Activated naive CD4-positive, alpha-beta T cell (primary cell): ENCODE measurements at places on chromosomes 5 and 9.

DNA sequence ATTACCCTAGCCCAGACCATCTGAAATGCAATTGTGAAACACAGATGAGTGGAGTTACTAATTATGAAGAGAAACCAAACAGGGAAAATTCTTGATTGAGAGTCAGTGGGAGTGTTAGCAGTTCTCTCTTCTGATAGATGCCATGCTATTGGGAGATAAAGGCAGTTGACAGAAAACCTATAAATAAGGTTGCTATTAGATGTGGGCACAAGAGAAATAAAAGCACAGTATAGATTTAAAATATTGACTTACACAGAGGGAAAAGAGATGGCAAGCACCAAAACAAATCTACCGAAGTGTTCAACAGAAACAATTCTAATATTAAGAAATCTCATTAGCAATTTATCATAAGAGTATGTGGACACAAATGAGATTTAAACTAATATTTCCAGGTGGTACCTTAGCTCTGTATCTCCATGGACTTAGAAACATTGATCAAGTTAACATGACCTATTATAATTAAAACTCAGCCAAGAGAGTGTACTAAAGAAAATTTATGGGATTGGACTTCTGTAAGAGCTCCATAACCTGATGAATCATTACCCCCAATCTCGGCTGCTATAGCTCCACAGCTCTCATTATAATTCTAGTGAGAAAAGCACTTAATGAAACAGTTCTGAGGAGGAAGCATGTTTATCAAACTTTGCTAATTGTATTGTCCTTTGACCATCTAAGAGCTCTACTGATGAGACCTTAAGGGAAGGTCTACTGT is 665.0 kb upstream of the RIOK2 start:
- DNase-seq: no peak

GRCh38 chr9:137174722-137175293 is 3.0 kb upstream of the TMEM210 start:
- DNase-seq: peak; percentile 8

DNA sequence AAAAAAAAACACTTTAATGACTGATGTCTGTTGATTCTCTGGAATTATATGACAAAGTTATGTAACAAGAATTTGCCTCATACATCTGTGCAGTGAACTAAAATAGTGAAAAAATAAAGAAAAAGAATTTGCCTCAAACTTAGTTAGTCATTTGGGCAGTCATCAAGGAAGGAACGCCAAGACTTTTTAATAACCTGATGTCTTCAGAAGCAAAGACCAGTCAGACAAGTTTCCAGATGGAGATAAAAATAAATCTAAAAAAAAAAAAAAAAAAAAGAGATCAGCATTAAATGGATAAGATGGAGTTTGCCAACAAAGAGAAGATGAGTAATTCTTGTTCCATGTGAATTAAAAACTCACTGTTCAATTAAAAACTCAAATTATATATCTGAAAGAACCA is 52.3 kb upstream of the JMY start:
- DNase-seq: no peak

DNA sequence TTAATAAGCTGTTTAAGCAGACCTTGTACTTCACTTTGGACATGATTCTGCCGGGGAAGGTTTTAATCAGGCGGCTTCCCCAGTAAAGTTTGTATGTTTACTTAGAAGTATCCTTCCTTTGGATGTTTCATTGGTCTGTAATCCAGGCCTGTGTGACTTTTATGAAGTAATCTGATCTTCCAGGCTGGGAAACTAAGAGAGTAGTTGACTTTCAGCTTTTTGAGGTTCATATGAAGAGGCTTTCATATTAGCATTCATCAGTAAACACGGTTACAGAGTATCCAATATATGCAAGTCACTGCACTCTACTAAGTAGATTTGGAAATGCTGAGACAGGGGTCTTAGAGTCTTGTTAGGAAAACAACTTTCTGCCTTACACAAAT is 1.1 kb downstream of the DNAJC21 start:
- no peak for DNase-seq

- no peak for DNase-seq
Observed at GRCh38 chr5:5380298-5380697, 42.2 kb upstream of the ICE1 start.

DNA sequence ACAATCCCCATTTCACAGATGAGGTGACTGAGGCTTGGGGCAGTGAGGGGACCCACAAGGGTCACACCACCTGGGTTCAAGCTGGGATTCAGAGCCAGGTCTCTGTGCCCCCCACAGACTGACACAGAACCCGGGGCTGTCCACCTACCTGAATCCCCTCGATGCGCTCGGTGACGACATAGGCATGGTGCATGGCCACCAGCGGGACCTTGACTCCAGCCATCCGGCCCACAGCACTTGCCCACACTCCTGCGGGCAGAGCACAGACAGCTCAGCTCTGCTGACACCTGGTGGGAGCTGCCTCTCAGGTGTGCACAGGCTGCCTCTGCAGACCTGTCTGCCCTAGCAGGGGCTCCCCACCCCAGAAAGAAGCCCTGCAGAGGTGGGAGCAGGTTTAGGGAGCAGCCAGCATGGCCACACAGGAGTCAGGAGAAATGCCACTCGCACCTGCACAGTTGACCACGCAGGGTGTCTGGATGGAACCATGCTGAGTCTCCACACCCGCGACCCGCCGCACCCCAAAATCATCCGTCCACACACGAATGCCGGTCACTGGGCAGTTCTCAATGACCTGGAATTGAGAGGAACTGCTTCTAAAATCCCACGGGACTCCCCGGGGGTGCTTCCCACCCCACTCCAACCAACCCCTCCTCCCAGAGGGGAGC is 8.4 kb downstream of the SARDH start:
- no peak for DNase-seq

GRCh38 chr5:165560648-165561047 is 2055.2 kb downstream of the MAT2B start:
- DNase-seq: no peak

DNA sequence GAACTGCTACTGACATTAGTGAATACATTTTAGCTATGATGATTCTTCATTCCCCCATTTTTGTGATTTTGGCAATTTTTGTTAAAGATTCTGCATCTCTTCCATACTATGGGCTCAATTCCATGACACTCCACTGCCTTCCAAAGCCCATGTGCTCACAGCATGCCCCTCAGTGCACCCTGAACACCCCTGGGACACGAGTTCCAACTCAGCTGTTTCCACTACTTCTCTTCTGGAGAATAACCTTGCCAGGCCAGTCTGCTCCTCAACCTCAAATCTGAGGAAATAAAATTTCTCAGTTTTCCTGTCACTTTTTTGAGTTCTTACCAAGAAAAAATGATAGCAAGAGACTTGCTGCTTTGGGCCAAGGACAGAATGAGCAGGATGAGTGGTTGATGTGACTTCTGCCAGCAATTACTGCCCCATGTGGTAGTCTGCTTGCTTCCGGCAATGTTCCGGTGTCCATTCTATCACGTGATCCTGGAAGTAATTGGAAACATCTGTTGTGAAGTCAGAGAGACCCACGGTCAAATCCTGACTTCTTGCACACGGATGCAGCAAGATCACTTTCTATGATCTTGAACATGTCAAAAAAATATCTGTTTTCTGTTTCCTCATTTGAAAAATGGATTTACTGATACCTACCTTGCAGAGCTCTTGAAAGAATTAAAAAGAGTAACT is 58.3 kb downstream of the EGFLAM start:
- DNase-seq: no peak

DNA sequence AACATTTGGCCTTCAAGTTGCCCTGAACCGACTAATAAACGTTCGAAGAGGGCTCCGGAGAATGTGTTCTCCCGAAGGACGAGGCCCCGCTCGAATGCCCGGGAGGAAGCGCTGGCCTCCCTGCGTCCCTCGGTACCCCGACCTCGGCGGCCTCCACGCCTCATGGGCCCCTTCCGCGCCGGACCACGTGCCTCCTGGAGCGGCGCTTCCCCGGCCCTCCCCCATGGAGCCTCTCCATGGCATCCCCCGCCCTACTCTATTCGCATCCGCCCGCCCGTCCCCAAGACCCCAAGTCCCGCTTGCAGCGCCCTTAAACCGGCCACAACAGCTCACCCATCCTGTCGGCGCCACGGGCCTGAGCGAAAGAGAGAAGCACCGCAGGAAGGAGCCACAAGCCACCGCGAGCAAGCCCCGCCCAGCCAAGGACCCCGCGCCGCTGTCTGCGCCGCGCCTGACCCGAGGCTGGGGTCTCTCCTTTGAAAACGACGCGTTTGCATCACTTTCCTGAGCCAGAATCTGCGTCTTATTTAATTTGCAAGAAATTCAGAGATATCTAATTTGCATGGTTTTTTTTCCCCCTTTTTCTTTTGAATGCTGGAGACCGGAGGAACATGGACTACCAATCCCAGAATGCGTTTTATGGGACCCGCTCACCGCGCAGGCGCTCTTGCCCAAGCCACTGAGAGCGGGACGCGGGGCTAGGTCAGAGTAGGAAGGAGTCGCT is at the start of gene RPS23:
RPS23 (minus strand) TSS at position 368 of the 724 bp plus-strand sequence; CDS start at position 337, 31 bp downstream.
- peak; percentile 81 for DNase-seq

DNA sequence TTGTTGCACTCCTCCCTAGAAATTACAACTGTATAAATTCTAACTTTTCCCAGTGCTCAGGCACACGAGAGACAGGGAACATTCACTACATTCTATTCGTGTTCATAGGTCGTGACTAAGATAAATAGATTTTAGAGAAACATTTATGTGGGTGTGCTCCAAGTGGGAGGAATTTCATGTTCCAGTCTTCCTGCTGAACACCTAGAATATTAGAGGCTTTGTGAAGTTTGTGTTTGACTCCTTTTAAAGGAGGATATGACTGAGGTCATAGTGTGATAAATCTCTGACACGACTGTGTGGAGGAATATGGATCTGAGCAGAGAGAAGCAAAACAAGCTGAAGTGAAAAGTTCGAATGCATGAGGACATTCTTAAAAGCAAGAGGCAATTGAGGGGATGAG is 355.3 kb downstream of the ZSWIM6 start:
- no peak for DNase-seq

- DNase-seq: no peak
Observed at GRCh38 chr9:20945269-20945668, 86.2 kb downstream of the HACD4 start.

GRCh38 chr5:19196631-19197030 is 791.4 kb downstream of the CDH18 start:
- DNase-seq: no peak

GRCh38 chr5:15702102-15702501 is 202.1 kb downstream of the FBXL7 start:
- no peak for DNase-seq

GRCh38 chr5:171475596-171475995 is 56.1 kb downstream of the FGF18 start:
- no peak for DNase-seq

DNA sequence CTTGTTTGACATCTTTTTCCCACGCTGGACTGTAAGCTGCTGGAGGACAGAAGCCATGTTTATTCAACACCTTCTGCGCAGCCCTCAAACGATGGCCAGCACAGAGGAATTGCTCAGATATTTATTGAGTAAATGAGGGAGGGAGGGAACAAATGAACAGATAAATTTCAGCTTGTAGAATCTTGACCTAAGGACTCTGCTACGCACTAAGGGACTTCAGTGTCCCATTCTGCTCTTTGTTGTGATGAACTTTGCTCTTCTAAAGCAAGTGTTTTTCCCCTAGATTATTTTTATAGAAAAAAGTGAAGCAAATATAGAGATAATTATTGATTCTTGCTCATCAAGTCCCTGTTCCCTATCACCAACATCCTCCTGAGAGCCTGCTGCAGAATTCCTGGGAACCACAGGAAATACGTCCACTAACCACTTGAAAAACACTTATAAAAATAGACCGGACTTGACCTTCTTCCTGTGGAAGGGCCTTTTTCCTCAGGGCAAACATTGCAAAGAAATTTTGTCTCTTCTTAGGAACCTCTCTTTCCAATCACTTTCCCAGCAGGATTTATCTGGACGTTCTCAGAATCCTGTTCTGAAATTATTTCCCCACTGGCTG is 54.9 kb downstream of the FGF1 start:
- DNase-seq: no peak

- peak; percentile 32 for DNase-seq
Observed at GRCh38 chr9:127942216-127943010, 4.8 kb upstream of the DPM2 start.

GRCh38 chr5:169522851-169523250 is 60.7 kb upstream of the SPDL1 start:
- no peak for DNase-seq

GRCh38 chr5:135944967-135945560 is 9.7 kb downstream of the LECT2 start:
- DNase-seq: no peak

DNA sequence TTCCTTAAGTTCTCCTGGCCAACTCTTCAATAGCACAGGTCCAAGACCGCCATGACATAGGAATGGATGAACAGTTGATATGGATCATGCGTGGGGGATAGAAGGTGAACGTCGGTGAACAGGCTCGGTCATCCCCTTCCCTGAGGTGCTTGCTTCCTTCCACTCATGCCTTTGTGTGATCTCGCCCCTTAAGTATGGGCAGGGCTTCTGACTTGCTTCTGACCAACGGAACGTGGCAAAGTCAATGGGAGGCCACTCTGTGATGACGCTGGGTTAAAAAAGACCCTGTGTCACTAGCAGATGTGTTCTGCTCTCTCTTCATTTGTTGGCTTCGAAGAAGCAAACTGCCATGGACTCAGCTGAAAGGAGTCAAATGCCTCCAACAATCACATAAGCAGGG is 240.5 kb upstream of the TUT7 start:
- DNase-seq: no peak

DNA sequence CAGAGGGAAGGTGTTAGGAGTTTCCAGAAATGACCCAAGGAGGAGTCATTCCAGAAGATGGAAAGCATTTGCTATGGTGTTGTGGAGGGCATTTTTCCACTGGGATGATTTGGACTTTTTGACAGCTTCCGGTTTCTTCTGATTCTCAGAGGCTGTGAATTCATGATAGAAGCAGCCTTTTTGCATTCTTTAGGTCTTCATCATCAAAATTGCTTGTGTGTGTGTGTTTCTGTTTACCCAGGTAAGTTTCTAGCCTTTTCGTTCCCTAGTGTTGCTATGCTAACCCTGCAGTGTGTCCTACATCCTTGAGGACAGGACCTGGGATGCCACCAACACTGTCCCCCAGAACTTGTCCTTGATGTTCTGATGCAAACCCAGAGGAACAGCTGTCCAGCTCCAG is 19.6 kb downstream of the IRX1 start:
- no peak for DNase-seq

GRCh38 chr9:131969469-131969989 is 110.1 kb downstream of the MED27 start:
- no peak for DNase-seq

GRCh38 chr5:96439477-96440184 is 6.6 kb upstream of the PCSK1 start:
- no peak for DNase-seq

DNA sequence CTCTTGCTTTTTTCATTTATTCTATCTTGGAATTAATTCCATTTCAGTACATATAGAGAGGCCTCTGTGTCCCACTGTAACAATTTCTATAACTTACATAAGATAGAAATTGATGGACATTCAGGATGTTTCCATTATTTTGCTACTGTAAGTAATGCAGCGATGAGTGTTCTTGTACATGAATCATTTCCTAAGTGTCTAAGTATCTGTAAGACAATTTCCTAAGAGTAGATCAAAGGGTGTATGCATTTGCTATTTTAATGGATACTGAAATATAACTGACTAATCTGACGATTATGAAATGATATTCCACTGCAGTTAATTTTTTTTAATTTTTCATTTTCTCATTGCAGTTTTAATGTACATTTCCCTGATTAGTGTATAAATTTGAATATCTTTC is 23.0 kb upstream of the RBM22 start:
- DNase-seq: no peak
